ENCODE measurements at places on chromosomes 2 and 18.

- no peak for DNase-seq
Measured at GRCh38 chr2:170354388-170354787, 176.4 kb downstream of the MYO3B start.

DNA sequence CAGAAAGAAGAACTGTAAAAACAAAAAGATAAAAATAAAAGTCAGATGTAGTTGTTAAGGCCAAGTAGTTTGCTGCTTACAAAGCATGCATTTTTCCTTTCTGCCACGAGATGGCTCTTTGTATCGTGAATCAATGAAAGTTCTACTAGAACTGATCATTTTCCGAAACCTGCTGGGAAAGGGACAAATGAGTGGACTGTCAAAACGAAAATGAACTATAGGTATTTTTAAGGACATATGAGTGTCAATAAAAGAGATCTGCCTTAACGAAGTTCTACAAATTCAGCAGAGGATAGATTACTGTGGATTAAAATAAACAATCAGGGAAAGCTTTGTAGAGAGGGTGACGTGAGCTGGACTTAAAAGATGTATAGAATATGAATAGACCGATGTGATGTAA lies 15.0 kb upstream of the ELOA2 start:
- no peak for DNase-seq

DNA sequence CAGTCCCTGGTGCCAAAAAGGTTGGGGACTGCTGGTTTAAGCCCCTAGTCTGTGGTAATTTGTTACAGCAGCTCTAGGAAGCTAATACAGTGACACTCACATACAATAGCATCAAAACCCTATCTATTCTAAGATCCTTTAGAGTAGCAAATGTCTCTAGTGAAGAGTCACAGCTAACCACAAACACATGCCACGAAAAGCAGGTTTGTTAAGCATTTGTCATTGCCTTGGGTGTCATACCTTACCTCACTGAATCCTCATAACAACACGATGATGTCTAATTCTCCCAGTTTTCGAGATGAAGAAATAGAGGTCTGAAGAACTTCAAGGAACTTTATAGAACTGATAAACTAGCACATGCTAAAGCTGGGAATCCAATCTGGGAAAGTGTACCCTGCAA lies 29.6 kb upstream of the RNF152 start:
- no peak for DNase-seq

GRCh38 chr2:59177748-59178147 lies 936.6 kb upstream of the FANCL start:
- no peak for DNase-seq

DNA sequence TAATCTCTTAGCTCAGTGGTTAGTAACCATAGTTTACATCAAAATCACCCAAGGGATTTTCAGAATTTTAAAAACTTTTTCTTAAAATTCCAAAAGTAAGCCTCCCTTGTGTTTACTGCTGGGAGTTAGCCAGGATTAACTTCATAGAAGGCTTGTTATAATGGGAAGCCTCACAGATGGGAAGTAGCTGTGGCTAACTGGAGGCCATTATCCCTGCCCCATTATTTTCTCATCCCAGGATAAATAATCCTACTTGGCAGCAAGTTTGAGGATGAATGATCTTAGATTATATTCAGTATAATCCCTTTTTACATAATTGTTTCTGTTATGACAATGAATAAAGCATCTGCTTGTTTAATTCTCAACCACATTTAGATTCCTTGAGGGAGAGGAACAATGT lies 25.5 kb downstream of the PLEK start:
- no peak for DNase-seq

GRCh38 chr2:45212953-45213635 lies 203.8 kb upstream of the SIX2 start:
- DNase-seq = no peak

DNA sequence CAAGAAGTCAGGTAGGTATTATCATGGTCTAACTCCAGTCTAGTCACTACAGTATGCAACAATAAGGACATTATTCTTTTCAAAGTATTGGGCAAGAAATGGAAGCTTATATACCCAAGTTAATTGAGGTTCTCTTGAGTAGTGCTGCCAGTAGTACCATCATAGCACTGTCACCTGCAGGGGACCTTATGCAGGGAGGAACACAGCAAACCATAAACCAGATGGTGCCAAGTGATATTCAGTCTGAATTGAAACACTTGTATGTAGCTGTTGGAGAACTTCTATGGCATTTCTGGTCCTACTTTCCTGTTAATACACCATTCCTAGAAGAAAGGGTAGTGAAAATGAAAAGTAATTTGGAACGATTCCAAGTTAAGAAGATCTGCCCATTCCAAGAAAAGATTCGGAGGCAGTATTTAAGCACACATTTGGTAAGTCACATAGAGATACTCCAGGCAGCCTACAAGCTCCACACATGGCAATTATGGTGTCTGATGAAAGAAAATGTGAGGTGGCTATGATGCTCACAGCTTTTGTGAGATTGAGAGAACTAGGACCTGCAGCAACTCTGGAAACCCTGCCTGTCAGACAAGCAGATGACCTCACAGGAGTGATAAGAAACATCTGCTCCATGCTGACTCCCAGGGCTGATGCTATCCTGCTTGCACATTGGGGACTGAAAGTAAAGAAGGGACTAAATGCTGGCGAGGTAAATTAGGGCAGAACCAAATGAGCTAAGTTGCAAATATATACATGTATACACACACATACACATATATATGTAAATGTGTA lies 174.7 kb downstream of the MC4R start:
- DNase-seq = no peak

DNA sequence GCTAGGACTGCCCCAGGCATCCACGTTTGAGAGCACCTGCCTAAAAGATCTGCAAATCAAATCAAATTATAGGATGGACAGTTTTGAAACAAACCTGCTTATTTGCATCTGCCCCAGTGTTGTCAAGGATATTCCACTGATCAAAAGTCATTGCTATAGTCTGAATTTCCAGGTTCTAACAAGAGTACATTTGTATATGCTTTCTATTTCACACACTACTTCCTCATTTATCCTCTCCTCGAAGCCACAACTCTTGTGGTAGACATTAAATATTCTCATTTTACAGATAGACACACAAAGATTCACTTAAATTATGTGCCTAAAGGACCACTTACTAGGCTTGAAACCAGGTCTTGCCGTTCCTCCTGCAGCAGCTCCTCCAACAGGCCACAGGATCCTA lies 11.9 kb upstream of the TET3 start:
- no peak for DNase-seq

DNA sequence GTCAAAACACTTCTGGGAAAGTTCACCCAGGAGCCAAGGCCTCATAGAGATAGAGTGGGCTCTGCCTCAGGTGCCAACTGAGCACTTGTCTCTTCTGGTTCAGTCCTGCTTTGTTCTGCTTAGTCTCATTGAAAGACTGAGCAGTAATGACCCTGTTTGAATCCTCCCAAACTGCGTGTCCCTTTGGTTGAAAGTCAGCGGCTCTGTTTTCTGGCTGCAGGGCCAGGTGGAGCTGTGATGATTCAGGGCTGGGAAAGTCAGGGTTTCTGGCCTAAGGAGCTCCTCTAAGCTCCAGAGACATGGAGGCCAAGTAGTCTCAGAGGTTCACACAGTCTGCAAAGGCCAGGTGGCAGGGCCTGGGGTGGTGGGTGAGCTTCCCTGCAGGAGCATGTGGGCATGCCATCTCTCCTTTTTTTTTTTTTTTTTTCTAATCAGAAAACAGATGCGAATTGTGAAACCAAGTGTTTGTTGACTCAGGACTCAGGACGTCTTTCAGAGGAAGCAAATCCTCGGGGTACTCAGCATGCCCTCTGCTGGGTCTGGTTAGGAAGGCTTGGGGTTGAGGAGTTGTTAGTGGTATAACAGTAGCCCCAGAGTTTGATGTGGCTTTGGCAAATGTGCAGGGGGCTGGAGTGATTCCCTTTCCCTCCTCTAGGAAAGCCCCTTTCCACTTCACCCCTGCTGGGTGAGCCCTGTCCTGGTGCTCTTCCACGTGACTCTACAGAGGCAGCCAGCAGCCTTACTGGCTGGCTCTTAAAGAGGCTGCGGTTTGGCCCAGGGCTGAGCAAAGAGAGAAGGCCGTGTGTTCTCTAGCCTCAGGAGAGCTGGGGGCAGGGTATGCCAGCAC lies 38.3 kb downstream of the TMEM17 start:
- DNase-seq = no peak

GRCh38 chr18:8373486-8373885 lies 235.8 kb upstream of the RAB12 start:
- DNase-seq = no peak

DNA sequence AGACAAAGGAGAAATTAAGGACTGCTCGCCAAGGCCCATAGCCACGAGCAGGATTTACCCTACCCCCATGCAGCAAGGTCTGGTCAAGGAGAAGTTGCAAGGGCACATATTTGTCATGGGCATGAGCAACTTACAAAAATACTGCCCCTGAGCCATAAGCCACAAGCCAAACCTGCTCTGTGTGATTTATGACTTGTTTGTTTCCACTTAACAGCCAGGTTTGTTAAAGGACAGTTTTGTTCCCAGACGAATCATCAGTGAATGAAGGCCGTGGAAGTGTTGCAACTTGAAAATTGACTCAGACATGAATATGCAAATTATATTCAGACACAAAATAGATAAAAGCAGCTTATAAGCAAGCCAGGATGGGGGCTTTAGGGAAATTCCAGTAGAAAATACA lies 31.3 kb upstream of the EVA1A start:
- no peak for DNase-seq
